Progenitor cell of endocrine pancreas (in vitro differentiated cells): ENCODE measurements at places on chromosomes 6 and 20.

GRCh38 chr6:139931747-139932146 is 557.3 kb upstream of the CITED2 start:
- DNase-seq: no peak

GRCh38 chr6:111162504-111162903 is 75.2 kb downstream of the SLC16A10 start:
- DNase-seq: no peak

DNA sequence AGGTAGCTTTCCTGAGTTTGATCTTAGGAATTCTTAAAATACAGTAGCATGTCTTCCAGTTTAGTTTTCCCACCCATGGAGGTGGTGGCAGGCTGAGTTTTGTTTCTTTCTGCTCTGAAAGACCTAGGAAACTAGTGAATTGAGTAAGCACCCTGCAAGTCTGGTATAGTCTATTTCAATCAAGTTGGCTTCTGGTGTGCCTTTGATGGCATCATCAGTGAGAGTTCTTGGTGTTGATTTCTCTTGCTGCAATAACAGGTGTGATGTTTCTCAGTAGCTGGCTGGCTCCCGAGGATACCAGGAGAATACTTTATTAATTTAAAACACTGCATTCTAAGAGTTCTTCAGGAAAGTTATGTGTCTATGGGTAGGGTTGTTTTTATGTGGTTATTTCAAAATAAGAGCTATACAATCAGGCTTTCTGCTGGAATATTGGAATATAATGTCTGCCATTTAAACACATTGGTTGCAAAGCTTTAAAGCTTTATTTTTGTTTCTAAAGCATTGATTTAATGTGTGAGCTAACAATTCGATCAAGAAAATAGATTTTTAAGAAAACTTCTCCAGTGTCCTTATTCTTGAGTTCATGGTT is 19.0 kb downstream of the VAPB start:
- no peak for DNase-seq

- DNase-seq: no peak
These were observed 135.3 kb downstream of the SOBP start for GRCh38 chr6:107625264-107625663.

GRCh38 chr6:35508027-35508426 is 4.7 kb downstream of the TULP1 start:
- DNase-seq: no peak

DNA sequence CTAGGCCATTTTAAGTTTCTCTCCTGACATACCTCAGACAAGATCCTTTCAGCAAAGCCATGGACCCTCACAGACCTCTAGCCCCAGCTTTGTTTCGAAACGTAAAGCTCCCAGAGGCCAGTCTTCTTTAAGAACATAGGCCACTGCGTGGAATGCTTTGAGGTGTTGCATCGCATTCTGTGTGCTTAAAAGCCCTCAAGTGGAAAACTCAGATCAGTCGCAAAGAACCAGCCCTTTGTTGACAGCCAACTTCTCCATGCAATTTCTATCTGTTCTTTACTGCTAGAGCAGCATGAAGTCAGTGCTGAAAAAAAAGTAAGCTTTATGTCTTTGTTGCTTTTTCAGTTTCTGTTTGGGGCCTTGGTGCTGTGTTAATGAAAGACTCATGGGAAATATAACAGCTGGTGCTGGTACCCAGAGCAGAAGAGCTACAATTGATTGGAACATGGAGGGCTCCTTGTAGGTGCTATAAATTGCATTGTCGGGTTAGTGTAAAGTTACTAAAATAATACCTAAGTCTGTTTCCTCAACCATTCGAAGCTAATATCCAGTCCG is 142.6 kb downstream of the MAP3K7 start:
- DNase-seq: no peak

DNA sequence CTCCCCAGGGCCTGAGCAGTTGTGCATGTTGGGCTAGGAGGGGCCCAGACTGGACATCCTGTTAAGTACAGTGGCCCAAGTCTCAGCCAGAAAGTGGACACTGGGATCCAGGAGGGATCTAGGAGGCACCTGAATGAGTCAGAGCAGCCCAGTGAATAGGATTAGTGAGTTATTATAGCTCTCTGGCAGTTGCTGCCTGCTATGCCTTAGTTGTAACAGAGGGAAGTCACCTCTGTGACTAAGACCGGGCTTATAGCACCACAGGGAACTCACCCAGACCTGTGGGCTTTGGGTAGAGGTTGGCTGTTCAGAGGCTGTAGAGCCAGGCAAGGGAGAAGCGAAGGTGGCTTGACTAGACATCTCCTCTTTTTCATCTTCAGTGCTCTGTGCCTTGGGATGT is 39.0 kb upstream of the AAR2 start:
- DNase-seq: no peak

GRCh38 chr6:19848465-19849029 is 11.4 kb downstream of the ID4 start:
- no peak for DNase-seq

DNA sequence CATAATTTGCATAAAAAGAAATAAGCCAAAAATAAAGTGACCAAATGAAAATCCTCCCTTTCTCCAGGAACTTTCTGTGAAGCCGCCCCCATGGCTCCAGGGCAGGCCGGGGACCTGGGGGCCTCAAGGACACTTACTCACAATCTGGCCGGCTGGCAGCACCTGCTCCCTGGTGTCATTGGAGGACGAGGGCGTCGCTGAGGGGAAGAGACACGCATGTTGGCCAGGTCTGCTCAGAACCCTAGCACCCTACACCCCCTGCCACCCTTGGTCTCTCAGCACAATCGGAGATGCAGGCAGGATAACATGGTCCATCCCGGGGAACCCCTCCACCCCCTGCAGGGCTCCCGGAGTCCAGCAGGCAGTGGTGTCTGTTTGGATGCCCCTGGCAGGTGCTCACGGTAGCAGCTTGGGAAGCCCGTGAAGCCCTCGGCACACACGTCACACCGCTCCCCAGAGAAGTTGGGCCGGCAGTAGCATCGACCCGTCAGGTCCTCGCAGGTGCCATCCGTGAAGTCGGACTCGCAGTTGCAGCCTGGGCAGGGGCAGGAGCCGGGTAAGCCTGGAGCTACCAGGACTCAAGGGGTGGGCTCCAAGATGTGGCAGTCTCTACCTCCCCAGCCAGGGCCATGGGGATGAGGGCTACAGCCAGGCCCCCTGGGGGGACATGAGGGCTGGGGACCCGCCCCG is 21.3 kb downstream of the LAMA5 start:
- DNase-seq: no peak

- no peak for DNase-seq
These were observed 31.1 kb downstream of the EPM2A start for GRCh38 chr6:145704143-145704781.

GRCh38 chr6:87840324-87840723 is 138.3 kb upstream of the AKIRIN2 start:
- no peak for DNase-seq

GRCh38 chr6:47780510-47781356 is 1.1 kb upstream of the OPN5 start:
- DNase-seq: no peak

DNA sequence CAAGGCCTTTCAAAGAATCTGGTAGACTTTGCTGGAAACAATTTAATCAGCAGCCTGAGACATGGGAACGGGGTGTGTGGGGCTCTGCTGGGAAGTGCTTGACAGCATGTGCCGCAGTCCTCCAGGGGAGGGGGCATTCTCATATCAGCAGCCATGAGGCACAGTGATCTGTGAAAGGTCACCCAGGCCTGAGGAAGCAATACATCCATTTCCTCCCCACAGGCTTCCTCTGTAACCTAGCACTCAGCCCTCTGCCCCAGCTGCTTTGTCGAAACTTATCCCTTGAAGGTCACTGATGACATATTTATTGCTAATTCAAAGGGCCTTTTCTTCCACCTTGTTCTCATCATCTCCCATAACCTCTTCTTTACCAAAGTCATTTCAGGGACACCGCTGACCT is 103.3 kb downstream of the TNFAIP3 start:
- no peak for DNase-seq

DNA sequence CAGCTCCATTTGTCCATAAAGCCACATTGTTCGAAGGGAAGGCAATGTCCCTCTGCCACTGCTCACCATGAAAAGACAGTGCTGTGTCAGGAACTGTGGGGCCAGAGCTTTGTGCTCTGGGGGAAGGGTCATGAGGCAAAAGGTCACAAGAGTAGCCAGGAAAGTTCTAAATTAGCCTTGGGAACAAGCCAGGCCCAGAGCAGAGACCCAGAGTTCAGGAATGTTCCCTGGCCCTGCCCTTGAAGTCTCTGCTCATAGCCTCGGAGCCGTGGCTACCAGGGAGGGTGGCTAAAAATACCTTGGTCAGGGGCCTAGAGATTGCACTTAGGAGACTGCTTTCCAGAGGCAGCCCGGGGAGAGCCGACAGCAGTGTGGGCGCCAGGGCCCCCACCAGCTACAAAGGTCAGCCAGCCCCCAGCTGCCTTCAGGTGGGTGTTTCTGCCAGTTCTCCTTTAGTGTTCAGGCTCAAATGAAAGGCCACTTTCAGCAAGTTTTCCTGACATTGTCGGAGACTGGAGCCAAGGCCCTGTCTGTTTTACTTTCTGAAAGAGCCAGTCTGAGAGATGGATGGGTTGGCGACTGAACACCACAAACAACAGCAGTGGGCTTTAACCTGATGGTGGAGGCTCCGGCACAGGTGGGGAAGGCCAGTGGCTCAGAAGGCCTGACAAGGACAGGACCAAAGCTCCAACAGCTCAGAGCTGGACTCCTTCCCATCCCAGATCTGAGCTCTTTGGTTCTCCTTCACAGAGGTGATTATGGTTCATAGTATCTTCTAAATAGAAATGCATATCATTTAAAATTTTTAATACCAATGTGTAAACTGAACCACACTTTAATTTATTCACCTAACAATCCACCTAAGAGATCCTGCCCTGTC is 76.2 kb downstream of the CDH26 start:
- no peak for DNase-seq

DNA sequence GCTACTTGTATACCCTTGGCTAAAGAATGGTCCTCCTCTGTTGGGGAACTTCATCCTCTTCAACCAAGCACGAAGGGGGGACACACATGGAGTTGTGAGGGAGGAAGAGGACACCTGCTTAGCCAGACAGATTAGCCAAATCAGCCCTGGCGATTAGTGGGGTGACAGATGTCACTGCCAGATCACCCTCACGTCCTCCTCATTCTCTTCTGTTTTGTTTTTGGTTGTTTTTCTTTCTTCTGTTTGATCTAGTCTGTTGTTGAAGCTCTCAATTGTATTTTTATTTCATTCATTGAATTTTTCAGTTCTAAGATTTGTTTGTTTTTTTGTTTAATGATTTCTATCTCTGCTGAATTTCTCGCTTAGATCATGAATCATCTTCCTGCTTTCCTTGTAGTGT is 27.5 kb upstream of the NKX2-4 start:
- DNase-seq: no peak

- DNase-seq: no peak
These were observed 112.0 kb downstream of the BACH2 start for GRCh38 chr6:90184334-90185298.

GRCh38 chr20:58188527-58188926 is 39.9 kb downstream of the ANKRD60 start:
- no peak for DNase-seq

- DNase-seq: no peak
These were observed 33.2 kb upstream of the TRAM2 start for GRCh38 chr6:52610011-52610410.

DNA sequence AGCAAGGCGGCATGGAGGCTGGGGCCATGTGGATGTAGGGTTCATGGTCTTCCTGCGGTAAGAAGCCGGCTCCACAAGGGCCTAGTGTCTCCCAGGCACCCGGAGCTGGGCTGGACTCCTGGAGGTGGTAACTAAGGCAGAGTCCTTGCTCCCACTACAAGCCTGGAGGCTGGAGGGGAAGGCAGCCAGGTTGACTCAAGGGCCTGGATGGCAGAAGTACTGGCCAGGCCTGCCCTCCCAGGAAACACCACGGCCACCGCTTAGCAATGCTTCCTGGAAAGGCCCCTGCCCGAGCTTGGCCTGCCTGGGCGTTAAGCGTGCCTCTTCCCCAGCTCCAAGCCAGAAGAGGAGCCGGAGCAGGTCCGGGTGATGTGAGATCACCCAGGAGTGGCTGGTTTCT is 182.0 kb downstream of the ZDHHC14 start:
- DNase-seq: no peak

DNA sequence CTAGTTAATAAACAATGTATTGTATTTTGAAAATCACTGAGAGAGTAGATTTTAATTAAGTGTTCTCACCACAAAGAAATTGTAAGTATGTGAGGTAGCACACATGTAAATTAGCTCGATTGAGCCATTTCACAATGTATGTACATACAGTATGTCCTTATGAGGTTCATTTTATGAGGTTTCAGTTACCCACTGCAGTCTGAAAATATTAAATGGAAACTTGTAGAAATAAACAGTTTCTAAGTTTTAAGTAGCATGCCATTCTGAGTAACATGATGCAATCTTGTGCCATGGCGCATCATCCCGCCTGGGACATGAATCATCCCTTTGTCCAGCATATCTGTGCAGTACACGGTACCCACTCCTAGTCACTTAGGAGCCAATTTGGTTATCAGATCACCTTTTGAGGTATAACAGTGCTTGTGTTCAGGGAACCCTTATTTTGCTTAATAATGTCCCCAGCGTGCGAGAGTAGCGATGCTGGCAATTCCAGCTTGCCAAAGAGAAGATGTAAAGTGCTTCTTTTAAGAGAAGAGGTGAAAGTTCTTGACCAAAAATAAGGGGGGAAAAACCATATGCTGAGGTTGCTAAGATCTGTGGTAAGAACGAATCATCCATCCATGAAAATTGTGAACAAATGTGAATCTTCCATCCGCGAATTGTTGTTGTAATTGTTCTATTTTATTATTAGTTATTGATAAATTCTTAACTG is 64.7 kb downstream of the KCNS1 start:
- no peak for DNase-seq

DNA sequence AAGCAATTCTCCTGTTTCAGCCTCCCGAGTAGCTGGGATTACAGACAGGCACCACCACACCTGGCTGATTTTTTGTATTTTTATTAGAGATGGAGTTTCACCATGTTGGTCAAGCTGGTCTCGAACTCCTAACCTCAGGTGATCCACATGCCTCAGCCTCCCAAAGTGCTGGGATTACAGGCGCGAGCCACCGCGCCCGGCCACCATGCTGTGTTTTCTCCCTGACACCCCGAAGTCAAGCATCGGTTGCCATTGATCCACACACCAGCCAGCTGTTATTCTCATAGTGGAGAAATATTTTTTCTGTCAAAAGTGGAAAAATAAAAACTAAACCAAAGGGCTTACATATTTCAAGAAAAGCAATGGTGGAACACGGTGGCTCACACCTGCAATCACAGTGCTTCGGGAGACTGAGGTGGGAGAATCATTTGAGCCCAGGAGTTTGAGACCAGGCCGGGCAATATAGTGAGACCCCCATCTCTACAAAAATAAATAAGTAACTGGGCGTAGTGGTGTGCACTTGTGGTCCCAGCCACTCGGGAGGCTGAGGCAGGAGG is 157.4 kb downstream of the ZMYND8 start:
- no peak for DNase-seq

GRCh38 chr6:144248003-144248402 is 37.1 kb upstream of the UTRN start:
- DNase-seq: no peak

GRCh38 chr6:88477413-88477812 is 311.3 kb upstream of the CNR1 start:
- no peak for DNase-seq

- DNase-seq: no peak
These were observed 56.4 kb downstream of the RFX6 start for GRCh38 chr6:116933485-116933884.
